HepG2 (cell line): ENCODE measurements at places on chromosomes 3 and 15.

- no peak for DNase-seq
Measured at GRCh38 chr15:63357731-63358130, 23.9 kb downstream of the CA12 start.

GRCh38 chr3:13110678-13111116 is 37.5 kb upstream of the IQSEC1 start:
- DNase-seq: no peak

GRCh38 chr15:79897380-79897678 is 515 bp upstream of the MTHFS start:
- DNase-seq: no peak

- peak; percentile 23 for DNase-seq
Measured at GRCh38 chr3:153026026-153026425, 136.0 kb upstream of the RAP2B start.

- DNase-seq: no peak
Measured at GRCh38 chr3:112858410-112859069, 11.9 kb upstream of the CD200R1L start.

DNA sequence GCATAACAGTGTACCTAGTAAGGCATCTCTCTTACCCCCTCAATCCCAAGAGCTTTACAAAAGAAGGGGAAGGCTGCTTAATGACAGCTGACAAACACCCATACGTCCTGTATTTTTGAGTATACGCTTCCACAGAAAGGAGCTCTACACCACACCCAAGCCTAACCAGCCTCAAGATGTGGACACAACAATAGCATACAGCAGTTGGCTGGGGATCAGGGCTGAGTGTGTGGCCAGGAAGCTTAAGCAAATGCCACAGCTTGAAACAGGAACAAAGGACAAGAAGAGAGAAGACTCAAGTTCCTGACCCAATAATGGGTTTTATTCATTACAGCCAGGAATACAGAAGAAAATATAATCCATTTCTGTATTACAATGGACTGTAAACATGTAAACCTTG is 6.9 kb downstream of the HEXA start:
- DNase-seq: no peak

- no peak for DNase-seq
Measured at GRCh38 chr3:148083526-148084182, 614.0 kb upstream of the AGTR1 start.

DNA sequence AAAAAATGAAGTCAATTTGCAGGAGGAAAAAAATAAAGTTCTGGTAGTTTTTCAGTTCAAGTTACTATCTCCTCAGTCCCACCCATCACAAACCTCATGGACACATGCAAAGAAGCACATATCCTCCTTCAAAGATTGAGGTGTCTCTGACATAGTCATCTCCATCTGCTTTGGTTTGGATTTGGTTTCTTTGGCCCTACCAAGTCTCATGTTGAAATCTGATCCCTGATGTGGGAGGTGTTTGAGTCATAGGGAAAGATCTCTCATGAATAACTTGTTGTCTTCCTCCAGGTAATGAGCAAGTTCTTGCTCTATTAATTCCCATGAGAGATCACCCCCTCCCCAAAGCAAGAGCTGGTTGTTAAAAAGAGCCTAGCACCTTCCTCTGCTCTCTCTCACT is 446.8 kb downstream of the IGSF11 start:
- DNase-seq: no peak

- no peak for DNase-seq
Measured at GRCh38 chr15:59232476-59232875, 25.8 kb downstream of the LDHAL6B start.

- DNase-seq: no peak
Measured at GRCh38 chr3:104460477-104461406, 906.0 kb upstream of the ALCAM start.

GRCh38 chr3:153397794-153398193 is 235.8 kb downstream of the RAP2B start:
- DNase-seq: no peak

DNA sequence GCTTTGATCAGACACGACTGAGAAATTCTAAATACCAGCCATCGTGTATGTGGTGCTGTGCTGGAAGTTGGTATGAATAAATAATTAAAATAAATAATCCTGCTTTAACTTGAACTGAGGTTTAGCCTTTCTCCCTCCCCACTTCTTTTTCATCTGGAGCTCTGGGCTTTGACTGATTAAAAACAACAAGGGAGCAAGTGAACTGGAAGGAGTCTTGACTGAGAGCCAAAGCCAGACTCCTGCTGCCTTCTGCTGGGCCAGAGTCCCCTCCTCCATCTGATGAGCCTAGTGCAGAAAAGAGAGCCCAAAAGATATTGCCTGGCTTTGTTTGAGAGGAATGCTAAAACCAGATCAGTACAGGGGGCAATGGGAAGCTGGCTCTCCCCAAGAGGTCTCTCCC is 96.0 kb downstream of the CCNL1 start:
- DNase-seq: no peak

GRCh38 chr3:111471831-111472230 is 70.2 kb upstream of the CD96 start:
- no peak for DNase-seq

DNA sequence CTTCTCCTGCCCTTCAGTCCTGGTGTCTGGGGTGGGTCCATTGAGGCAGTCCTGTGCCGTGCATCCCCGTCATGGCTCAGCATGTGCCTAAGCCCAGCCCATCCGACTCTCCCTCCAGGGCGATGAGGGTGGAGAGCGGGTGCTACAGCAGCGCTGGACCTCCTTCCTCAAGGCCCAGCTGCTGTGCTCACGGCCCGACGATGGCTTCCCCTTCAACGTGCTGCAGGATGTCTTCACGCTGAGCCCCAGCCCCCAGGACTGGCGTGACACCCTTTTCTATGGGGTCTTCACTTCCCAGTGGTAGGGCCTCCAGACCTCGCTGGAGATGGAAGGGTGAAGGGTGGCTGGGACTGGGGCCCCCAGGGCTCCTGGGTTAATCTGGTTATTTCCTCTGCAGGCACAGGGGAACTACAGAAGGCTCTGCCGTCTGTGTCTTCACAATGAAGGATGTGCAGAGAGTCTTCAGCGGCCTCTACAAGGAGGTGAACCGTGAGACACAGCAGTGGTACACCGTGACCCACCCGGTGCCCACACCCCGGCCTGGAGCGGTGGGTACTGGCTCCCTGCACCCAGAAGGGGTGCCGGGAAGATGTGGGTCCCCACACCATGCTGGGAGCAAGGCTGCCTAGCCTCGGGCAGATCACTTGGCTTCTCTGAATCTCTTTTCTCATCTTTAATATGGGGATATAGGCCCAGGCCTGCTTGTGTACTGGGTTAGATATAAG is 10.1 kb downstream of the CIB1 start:
- DNase-seq: no peak

GRCh38 chr15:51405693-51406523 is 64.5 kb downstream of the GLDN start:
- no peak for DNase-seq

- no peak for DNase-seq
Measured at GRCh38 chr15:39701988-39702387, 80.7 kb downstream of the FSIP1 start.

DNA sequence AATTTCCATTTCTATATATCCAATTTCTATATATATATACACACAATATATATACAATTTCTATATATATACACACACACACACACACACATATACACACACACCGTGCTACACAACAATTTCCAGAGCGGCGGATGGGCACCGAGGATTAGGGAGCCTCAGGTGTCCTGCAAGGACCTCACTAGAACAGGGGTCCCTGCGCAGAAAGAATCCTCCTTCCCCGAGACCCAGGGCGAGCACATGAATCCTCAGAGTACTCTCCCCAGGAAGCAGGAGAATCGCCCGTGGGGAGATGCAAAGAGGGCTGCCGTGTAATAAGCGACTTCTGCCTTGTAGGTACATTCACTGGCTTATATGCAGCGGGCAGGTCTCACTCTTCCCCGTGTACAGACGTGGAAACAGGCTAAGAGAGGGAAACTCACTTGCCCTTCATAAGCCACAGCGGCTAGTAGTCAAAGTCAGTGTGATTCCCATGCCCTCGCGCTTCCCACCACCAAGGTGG is 467 bp downstream of the PIF1 start:
- DNase-seq: no peak

DNA sequence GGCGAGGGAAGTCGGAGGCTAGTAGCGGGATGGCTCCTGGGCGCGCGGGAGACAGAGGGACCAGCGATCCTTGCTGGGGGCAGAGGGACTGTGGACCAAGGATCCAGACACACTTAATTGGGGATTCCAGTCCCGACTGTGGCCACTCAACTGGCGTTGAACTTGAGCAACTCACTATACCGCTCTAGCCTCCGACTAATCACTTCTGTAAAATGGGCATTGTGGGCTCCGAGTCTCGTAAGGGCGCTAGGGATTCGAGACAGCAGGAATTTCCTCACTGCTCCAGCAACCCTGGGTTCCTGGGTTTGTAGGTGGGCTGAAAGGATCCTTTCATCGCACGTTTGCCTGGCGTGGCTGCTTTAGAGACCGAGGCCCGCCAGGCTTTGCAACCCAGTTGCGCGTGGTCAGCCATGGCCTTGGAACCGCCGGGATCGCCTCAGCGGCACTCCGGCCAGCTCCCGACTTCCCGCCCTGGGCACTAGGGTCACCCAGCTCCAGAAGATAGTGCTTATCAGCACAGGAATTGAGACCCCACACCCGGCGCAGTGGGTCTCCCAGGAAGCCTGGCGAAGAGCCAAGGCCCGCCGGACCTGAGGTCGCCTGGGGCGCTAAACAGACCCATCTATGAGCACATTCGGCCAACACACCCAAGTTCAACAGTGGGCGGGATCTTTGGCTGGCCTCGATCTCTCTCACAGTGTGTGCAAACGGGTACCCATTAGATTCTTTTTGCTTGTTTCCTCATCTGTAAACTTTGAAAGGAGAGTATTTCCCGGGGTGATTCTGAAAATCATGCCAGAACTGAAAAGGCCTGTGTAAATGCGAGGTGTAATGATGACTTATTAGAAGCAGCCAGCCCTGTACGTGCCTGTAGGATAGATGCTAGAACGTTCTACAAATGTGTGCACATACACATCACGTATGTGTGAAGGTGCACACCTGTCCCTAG is 9.9 kb downstream of the FOXL2 start:
- DNase-seq: no peak

- no peak for DNase-seq
Measured at GRCh38 chr3:32202496-32202895, 36.0 kb upstream of the CMTM8 start.

DNA sequence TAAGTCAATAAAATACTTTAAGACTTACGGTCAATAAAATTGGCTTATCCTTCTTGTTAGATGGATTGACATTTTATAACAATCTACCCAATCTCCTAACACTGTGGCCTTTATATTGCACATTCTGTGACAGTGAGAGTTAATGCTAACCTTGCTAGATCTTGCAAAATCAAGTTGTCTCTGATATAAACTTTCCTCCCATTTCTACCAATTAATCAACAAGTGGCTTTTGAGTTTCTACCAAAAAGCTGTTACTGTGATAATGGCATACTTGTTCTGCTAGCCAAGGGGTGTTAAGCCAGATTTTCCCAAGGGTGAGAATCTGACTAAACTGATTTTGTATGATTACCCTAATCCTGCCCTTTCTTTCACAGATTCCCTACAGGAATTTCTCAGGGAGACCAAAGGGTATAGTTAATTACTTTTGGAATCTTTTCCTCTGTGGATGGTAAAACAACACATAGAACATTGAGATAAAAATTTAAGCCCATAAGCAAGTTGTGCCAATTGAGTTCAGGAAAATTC is 174.1 kb upstream of the SUCLG2 start:
- no peak for DNase-seq

DNA sequence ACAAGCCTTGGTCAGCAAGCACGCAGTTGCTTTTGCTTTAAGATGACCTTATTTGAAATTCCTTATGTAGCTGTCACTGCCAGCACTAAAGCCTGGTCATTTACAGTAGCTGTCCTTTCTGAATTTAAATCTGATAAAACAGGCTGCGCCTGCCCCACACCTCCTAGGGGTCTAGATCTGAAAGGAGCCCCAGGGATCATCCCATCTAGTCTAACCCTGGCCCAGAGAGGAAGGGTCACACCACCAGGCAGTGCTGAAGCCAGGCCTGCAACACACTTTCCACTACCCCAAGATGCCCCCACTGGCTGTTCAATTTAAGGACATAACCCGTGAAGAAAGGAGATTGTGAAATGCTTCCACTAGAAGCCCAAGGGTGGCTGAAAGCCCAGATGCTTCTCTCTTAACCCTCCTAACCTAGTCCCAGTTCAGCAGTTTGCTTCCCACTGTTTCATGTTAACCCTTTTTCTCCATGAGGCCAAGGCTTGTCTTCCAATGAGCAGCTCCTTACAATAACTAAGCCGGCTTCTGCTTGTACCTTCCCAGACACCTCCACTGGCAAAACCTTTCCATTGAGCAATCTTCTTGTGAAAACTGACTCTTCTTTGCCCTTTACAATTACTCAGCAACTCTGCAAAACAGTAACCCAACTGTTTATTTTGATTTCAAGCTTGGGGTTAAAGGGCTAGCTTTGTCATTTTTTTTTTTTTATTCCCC is 198.9 kb upstream of the LPP start:
- peak; percentile 45 for DNase-seq

GRCh38 chr3:45972534-45973402 is 22.9 kb downstream of the FYCO1 start:
- DNase-seq: no peak

DNA sequence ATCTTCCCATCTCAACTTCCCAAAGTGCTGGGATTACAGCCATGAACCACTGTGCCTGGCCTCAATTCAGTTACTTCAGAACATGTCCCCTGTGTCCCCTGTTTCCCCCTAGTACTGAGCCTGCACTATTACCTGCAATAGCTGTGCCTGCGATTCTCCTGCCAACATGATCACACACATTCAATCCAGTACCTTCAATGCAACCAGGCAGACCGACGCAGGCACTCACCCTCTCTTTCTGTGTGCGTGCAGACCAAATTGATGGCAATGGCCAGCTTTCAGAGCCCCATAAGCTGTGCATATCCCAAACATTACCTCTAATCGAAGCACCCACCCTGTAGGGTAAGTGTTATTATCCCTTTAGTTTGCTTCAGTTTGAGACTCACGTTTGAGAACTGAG is 73.0 kb upstream of the EPHB3 start:
- DNase-seq: no peak

DNA sequence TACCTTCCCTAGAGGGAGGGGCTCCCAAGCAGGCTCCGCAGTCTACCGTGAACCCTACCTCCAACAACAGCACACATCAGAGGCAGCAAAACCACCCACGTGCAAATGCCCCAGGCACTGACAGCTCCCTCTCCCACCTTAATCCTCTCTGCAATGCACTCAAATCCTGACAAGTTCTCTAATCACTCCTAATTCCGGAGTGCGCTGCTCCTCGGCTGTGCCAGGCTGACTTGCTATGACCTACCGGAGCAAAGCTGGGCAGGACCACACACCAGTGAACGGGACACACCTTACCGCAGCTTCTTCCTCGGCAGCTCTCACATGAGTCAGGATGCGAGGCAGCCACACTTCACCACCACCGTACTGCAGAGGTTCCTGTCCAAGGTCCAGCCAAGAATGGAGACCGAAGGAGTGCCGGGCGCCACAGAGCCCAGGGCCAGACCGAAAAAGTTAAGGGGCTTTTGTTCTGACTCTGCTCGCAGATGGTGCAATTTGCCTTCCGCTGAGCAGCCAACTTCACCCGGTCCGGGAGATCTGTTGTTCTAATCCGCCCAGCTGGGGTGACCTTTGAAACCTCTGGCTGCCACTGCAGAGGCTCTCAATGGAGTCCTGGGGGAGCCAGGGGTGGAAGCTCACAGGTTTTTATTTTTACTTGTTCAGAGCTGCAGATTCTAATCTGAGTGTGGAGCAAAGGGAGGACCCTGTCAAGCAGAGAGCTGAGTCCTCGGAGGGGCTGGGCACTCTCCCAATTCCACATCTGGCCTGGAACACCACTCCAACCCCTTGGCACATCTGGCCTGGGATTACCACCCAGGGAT is 84.4 kb downstream of the MYLK start:
- DNase-seq: peak; percentile 89
